ENCODE measurements at places on chromosomes 12 and 14.

DNA sequence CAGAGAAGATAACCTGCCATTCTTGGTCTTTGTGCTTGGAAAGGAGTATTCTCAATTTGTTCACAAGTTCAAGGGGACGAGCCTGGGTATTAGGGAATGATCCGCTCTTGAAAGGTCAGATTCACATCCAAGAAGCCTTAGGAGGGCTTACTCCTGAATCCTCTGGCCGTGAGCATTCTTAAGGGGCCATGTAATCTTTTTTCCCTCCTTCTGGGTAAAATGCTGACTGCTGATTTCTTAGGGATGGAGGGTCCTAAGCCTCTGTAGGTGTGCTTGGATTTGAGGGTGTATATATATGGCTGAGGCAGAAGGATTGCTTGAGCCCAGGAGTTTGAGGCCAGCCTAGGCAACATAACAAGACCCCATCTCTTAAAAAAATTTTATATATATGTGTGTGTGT is 149.1 kb downstream of the TSPAN9 start:
- no peak for DNase-seq

GRCh38 chr14:103480595-103480994 is 42.0 kb downstream of the CKB start:
- DNase-seq: no peak

- no peak for DNase-seq
Measured at GRCh38 chr12:1518591-1519516, 75.5 kb downstream of the FBXL14 start.

- DNase-seq: no peak
Measured at GRCh38 chr12:94187361-94187760, 39.0 kb downstream of the PLXNC1 start.

- DNase-seq: no peak
Measured at GRCh38 chr14:23653051-23653450, 16.9 kb downstream of the DHRS2 start.

Data from OCI-M1 (cell line).